ENCODE measurements at places on chromosomes 5 and 9. TPM values are rescaled to one million over a fixed set of nuclear protein-coding genes. Genes with fewer than 3 reads are reported as not detected.

Gene WNT8A
- total RNA-seq, result not detected

Gene CAMK4
- 141 TPM for total RNA-seq

Gene NIPAL4
- total RNA-seq, result not detected

Gene TXN
- total RNA-seq, result 97.3 TPM

Gene HMGCS1
- 480 TPM for total RNA-seq

Gene FLT4
- 3.1 TPM for total RNA-seq

Gene CCL19
- not detected for total RNA-seq

Gene ZNF618
- 14.4 TPM for total RNA-seq

Gene SPINK9
- not detected for total RNA-seq

Gene OR1L6
- total RNA-seq, result not detected

Gene CDKN2B
- total RNA-seq, result 0.31 TPM

Gene SEMA4D
- total RNA-seq, result 38.2 TPM

Gene SHISAL2B
- total RNA-seq, result not detected

Gene RNF180
- 78.9 TPM for total RNA-seq

Gene LRRC14B
- total RNA-seq, result 0.31 TPM

Gene CARD9
- 0.63 TPM for total RNA-seq

Gene TAF11L10
- total RNA-seq, result not detected

Gene PCDHAC2
- total RNA-seq, result 55.1 TPM

Gene C6
- not detected for total RNA-seq

Gene RETREG1
- total RNA-seq, result 67.9 TPM

Gene ABLIM3
- total RNA-seq, result 19.4 TPM

Gene HAVCR1
- 0.94 TPM for total RNA-seq

Gene OBP2B
- total RNA-seq, result not detected

Gene OCLN
- 5.0 TPM for total RNA-seq

Gene SYK
- total RNA-seq, result 1.6 TPM
